ENCODE measurements at places on chromosomes 7 and 10. TPM values are rescaled to one million over a fixed set of nuclear protein-coding genes. Genes with fewer than 3 reads are reported as not detected.
A peak's percentile ranks its signal among the peaks of the same experiment; 100 is the strongest.

- no peak overlapping the region for H3K4me3 ChIP-seq
- no peak overlapping the region for H3K27ac ChIP-seq
- no peaks in the 10 kb centered on the region for H3K36me3 ChIP-seq
Measured at GRCh38 chr7:135322571-135323340, 89.1 kb downstream of the STRA8 start.

GRCh38 chr10:48446785-48447184, 140.3 kb downstream of the MAPK8 start:
- H3K4me1 ChIP-seq = no peaks in the 10 kb centered on the region
- H3K27ac ChIP-seq = no peak overlapping the region
- H3K36me3 ChIP-seq = no peaks in the 10 kb centered on the region
- peak; percentile 50 for DNase-seq
- H3K27me3 ChIP-seq = no peaks in the 10 kb centered on the region
- no peak overlapping the region for H3K4me3 ChIP-seq

- H3K4me3 ChIP-seq = no peak overlapping the region
- H3K36me3 ChIP-seq = no peaks in the 10 kb centered on the region
- H3K27me3 ChIP-seq = no peaks in the 10 kb centered on the region
- H3K27ac ChIP-seq = no peak overlapping the region
- no peaks in the 10 kb centered on the region for H3K4me1 ChIP-seq
Measured at GRCh38 chr7:33764752-33765451, 140.4 kb upstream of the BMPER start.

- H3K27ac ChIP-seq = no peak overlapping the region
- H3K4me3 ChIP-seq = no peak overlapping the region
- H3K4me1 ChIP-seq = no peaks in the 10 kb centered on the region
- no peak for DNase-seq
- H3K27me3 ChIP-seq = no peaks in the 10 kb centered on the region
- H3K36me3 ChIP-seq = no peaks in the 10 kb centered on the region
Measured at GRCh38 chr7:52735656-52736055, 299.8 kb upstream of the POM121L12 start.

ATOH7 gene
- not detected for total RNA-seq
